IPS DF 19.7 (cell line): ENCODE measurements at places on chromosomes 6 and 20.

GRCh38 chr20:19771031-19771430, 13.0 kb downstream of the RIN2 start:
- DNase-seq: no peak

- no peak for DNase-seq
These were observed 63.7 kb upstream of the NKX2-2 start for GRCh38 chr20:21577551-21577950.

- no peak for DNase-seq
These were observed 109.1 kb upstream of the ENPP5 start for GRCh38 chr6:46279874-46280273.

DNA sequence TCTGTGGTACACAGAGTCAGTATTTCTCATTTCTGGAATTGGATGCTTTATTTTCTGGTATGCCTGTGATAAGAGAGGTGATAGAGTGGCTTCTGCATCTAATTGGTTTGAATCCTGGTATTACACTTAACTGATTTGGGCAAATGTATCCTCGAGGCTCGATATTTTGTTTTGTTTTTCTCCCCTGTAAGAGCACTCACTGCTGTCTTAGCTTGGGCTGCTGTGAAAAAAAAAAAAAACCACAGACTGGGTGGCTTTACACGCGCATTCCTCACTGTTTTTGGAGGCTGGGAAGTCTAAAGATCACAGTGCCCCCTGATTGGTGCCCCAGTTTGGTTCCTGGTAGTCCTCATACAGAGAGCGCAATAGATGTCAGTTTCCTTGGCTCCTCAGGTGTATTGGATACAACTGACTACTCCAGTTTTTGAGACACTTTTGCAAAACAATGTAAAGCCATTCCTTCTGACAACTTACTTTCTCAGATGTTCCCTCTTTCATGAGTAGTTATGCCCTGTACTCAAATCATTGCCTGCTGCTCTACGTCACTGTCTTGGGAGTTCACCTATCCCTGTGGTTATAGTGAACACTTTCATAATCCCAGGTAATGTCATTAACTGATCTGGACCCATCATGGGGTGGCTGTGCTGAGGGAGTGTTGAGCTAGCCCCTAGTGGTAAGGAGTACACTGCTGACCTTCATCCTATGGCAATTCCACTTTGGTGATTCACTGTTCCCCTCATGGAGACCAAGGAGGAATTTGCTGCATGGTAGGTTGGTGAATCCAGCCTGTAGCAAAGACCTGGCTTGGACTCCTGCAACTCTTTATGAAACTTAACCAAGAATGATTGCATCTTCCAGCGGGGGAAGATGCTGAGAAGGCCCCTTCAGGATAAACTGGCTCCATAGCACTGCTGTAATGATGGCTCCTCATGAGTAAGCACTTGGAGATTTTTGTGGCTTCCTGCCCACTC, 3.5 kb upstream of the ACAT2 start:
- peak; percentile 7 for DNase-seq

DNA sequence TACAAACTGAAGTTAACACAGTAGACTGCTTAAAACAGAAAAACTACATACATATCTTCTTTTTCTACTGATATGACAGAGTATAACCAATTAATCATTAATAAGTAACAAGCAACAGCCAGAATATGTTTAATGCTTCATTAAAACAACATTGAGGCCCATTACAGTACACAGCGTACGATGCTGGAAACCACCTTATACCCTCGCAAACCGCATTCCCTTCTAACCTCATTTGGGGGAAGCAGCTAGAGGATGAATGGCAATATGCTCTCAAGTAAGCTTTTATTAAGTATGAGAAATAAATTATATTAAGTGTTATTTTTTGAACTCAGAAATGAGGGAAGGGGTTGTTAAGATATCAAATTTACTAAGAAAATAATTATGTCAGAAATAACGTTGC, 142.4 kb downstream of the GMDS start:
- DNase-seq: no peak

GRCh38 chr6:1619098-1619672, 9.5 kb downstream of the FOXC1 start:
- DNase-seq: no peak

GRCh38 chr20:62485062-62485700, 9.4 kb upstream of the GATA5 start:
- no peak for DNase-seq

DNA sequence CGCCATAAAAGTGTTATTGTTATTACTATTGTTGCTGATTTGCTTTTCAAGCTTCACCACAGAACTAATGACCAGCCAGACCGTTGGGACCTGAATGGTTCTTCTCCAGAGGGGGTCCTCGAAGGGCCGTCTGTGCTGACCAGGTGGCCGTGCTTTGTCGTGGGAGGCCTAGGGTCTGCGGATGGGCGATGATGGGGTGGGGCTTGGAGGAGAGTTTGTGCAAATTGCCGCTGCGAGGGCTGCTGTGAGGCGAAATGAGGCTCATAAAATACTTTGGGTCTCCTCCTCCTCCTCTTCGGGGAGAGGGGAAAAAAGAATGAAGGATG, 6.0 kb upstream of the ZBTB22 start:
- no peak for DNase-seq

GRCh38 chr6:100121854-100122609, 128.0 kb upstream of the MCHR2 start:
- no peak for DNase-seq

DNA sequence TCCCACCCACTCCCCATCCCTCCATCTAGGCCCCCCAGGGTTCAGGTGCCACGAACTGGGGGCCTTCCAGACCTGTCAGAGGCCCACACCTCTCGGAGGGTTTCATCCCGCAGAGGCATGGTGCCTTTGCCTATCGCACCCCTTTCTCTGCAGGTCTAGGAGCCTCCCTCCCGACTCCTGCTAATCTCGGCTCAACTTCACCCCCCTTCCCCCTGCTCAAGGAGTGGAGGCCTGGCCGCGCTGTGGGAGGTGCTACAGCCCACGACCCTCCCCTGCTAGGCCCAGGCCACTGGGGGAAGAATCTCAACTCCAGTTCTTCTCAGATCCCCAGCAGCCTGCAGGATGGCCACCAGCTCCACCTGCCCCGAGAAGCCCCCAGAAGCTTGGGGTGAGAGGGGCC, at the start of gene TULP1:
TSS of gene TULP1 (minus strand) at position 157 of the 400 bp plus-strand sequence. CDS start at position 119, 38 bp downstream.
- DNase-seq: no peak

DNA sequence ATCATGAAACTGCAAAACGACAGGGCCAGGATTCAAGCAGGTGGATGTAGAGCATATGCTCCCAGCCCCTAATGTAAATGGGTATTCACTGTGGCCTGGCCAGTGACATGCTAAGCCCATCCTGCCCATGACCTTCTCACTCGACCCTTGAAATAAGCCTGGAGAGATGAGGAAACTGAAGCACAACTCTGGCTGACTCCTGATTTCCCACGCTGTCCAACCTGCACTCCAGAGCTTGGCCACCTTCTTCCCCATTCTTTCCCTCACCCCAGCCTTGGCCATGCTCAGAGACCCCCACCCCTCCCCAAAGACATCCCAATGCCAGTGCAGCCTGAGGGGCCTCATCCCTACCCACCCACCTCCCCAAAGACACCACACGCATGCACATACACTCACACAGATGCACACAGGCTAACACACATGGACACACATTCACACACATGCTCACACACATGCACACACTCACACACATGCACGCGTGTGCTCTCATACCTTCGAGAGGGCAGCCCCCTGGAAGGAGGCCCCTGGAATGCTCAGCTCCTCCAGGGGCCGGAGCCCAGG, 12.4 kb downstream of the TFEB start:
- no peak for DNase-seq

DNA sequence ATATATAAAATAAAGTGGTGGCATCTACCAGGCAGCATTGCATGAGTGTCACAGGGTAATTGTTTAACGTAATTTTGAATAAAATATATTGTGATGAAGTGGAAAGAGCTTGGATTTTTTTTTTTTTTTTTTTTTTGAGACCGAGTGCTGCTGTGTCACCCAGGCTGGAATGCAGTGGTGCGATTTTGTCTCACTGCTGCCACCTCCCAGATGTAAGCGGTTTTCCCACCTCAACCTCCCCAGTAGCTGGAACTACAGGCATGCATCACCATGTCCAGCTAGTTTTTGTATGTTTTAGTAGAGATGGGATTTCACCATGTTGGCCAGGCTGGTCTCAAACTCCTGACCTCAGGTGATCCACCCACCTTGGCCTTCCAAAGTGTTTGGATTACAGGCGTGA, 81.1 kb upstream of the SMIM8 start:
- DNase-seq: no peak

DNA sequence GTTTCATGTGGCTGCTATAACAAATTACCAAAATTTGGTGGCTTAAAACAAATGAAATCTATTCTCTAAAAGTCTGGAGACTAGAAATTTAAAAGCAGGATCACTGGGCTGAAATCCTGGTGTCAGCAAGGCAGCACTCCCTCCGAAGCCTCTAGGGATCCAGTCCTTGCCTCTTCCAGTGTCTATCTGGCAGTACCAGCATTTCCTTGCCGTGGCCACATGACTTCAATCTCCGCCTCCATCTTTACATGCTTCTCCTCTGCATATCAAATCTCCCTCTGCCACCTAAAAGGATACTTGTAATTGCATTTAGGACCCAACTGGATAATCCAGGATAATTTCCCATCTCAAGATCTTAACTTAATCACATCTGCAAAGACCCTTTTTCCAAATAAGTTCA, 30.2 kb downstream of the ARHGAP18 start:
- DNase-seq: no peak
